SW 1271 (cell line): ENCODE measurements at places on chromosomes 2 and 18.

GRCh38 chr18:6405237-6406074 is 9.3 kb downstream of the L3MBTL4 start:
- no peak for DNase-seq

- DNase-seq, result no peak
These were observed 144.6 kb downstream of the SH3BP4 start for GRCh38 chr2:235096447-235096846.

GRCh38 chr2:118279005-118279404 is 190.7 kb downstream of the INSIG2 start:
- DNase-seq, result no peak

GRCh38 chr2:220767591-220768255 is 804.4 kb downstream of the EPHA4 start:
- no peak for DNase-seq

DNA sequence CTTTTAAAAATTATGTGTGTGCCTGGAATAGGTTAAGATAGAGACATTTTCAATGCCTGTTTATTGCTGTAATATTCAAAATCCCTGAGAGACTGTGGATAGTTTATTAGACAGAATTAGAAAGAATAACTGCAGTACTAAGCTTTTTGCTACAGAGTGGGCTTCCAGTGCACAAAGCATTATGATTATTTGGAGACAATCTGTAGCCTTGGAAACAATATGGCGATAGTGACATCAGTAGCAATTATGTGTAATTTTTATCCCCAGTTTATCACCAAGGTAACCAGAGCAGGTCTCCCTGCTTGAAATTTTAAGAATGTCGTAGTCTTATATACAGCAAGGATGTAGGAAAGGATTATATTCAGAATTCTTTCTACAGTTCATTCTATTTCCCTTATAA is 100.0 kb downstream of the MYO3B start:
- DNase-seq, result no peak
